ENCODE measurements at places on chromosomes 2 and 18.

DNA sequence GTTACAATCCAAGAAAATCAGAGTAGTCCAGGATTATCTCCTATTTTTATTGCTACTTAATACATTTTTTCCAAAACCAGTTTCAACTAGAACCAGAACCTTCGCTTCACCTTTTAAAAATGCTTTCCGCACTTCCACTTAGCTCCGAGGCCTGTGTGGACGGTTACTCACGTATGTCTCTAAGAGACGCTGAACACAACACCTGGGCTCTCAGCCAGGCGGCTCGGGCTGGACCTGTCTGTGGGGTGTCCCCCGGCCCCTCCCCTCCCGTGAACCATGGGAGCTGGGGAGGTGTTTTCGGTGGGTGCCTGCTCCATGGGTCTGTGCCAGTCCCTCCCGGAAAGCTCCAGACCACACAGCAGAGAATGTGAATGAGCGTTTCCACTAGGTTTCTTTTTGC lies 223.8 kb downstream of the GLI2 start:
- no peak for ATAC-seq

DNA sequence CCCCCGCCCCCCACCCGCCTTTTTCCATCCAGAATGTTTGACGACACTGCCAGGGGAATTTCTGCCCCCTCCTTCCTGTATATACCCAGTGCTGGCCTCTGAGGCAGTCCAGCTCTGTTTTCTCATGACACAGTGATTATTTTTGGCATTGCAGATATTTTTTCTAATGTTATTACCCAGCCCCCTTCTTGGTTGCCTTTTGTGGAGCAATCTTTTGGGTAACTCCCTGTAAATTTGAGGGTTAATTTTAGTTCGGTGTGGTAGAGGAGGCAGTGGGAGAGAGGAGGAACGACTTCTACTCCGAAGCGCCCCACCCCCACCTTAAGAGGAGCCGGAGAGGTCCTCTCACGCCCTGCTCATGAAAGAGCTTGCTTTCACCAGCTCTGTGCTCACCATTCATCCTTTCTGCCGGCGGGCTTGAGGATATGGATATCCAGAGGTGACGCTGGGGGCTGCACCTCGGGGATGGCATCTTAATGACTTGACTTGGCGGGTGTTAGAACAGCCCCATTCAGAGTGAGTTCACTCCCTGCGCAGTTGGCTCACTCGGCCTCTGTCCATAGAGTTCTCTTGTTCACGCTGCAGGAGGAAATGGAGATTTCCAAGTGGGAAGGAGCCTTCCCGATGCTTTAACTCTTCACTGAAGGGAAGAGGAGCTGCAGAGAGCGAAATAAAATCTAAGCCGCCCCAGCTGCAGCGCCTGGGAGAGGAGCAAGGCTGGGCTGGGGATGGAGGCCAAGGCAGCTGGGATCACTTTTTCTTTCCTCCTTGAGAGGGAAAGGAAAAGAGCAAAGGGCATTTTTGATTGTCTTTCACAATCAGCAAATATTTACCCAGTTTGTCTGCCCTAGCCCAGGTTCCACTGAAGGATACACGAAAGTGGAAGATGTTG lies 38.4 kb downstream of the EPAS1 start:
- ATAC-seq = no peak

- ATAC-seq = peak; percentile 16
These were observed 1.0 kb downstream of the RTN4 start for GRCh38 chr2:55049043-55049820.

- no peak for ATAC-seq
These were observed 636.8 kb upstream of the LINC00305 start for GRCh38 chr18:64785686-64786085.

GRCh38 chr18:77967071-77967470 lies 717.4 kb downstream of the GALR1 start:
- ATAC-seq = no peak

DNA sequence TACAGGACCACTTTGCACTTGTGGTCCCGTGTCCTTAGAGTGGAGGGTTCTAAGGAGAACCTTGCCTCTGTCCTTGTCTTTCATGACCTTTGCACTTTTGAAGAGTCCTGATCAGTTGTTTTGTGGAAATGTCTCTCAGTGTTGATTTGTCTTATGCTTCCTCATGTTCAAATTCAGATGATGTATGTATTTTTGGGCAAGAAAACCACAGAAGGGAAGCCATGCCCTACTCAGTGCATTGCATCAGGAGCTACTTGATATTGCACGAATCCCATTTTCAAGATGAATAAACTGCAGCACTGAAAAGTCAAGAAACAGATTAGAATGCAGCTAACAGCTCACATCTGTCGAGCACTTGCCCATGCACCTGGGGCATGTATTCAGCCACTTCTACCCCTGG lies 152.2 kb downstream of the INHBB start:
- no peak for ATAC-seq

- ATAC-seq = no peak
These were observed 63.1 kb downstream of the FECH start for GRCh38 chr18:57523171-57523956.
